ENCODE measurements at places on chromosomes 6 and 20. TPM values are rescaled to one million over a fixed set of nuclear protein-coding genes. Genes with fewer than 3 reads are reported as not detected.

Gene SEL1L2
- not detected for total RNA-seq

Gene CRISP3
- not detected for total RNA-seq

Gene TBC1D32
- 4.1 TPM for total RNA-seq

Gene PAX1
- total RNA-seq: not detected

Gene LGSN
- total RNA-seq: not detected
